ENCODE measurements at places on chromosomes 5 and 9. TPM values are rescaled to one million over a fixed set of nuclear protein-coding genes. Genes with fewer than 3 reads are reported as not detected.

DNA sequence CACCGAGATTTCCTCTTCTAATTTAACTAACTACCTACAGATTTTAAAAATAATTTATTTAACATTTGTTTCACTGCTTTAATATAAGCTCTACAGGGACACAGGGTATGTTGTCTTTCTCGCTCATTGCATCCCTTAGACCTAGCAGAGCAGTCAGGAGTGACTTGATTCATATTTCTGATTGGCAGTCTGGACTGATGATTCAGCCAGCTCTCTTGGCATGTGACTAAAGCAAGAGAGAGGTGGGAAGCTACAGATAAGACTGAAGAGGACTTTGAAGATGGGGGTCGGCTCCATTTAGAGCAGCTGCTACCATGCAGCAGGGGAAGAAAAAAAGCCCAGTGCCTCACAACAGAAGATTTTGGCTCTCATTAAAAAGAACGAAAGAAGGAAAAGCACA lies 173.4 kb upstream of the STK32A start:
- no peak for DNase-seq

DNA sequence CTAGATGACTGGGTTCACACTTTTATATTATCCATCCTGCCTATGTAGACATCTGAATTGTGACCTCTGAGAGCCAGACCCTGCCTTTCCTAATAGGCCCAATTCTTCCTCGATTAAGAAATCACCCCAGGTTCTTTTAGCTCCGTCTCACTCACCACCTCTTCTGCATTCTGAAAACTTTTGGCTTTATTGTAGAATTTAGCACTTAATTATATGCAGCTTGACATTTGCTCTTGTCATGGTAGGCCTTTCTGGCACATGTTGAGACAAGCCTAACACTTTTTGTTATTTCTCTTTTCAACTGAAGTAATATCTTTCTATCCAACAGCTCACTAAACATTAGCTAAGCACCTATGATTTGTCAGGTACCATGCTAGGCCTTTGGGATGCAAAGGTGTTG lies 163.3 kb downstream of the INSYN2B start:
- DNase-seq: no peak

DNA sequence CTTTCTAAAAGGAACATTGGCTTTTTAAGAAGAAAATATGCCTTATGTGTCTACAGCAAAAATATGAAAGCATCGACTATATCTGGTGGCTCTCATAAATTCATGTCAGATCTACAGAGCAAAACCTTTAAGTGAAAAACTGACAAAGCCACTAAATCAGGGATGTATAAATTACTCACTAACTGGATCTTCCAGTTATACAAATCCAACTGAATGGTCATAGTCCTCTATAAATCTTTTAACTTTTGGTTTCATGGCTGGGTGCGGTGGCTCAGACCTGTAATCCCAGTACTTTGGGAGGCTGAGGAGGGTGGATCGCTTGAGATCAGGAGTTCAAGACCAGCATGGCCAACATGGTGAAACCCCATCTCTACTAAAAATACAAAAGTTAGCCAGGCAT lies 29.2 kb upstream of the GZMA start:
- no peak for DNase-seq

CCNI2 gene
- total RNA-seq: not detected

- DNase-seq: no peak
Measured at GRCh38 chr5:103847060-103847459, 284.5 kb upstream of the NUDT12 start.

DNA sequence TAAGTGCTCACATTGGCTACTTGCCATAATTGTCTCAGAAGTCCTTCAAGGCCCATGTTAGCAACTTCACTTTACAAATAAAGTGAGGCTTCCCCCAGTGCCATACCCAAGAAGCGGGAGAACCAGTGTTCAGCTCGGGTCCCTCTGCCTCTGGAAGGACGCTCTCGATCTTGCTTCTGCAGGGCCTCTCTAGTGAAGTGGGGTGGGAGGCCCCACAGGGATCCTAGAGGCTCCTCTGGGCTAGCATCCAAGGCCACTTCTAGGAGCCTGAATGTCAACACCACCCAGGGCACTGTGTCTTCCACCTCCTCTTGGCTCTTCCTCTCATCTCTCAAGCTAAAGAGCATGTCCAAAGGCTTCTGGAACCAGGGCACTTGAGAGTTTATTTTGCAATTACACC lies 282.5 kb downstream of the GADD45G start:
- no peak for DNase-seq

- no peak for DNase-seq
Measured at GRCh38 chr9:124210697-124211096, 47.1 kb upstream of the NEK6 start.

- peak; percentile 61 for DNase-seq
Measured at GRCh38 chr5:119435436-119436132, 16.7 kb upstream of the HSD17B4 start.

DNA sequence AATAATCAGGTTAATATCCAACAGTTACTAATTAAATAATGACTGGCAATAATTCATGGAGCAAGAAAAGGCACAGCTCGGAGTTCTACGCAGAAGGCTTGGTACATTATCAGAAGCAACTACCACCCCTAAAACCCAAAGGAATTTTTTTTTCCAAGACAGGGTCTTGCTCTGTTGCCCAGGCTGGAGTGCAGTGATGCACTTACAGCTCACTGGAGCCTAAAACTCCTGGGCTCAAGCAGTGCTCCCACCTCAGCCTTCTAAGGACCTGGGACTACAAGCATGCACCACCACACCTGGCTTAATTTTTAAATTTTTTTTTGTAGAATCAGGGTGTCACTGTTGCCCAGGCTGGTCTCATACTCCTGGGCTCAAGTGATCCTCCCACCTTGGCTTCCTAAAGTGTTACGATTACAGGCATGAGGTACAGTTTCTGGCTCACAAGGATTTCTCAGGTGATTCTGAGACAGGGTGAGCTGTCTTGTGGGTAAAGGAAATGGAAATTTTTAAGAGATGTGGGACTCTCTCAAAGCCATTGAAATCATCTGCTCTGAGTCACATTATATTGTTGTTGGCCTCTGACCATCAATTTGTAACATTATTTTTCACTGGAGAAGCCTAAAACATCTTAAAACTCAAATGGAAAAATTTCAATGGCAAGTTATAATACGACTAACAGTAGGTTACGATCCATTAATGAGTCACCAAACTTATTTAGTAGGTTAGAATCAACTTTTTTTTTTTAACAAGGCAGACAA lies 19.7 kb upstream of the HSDL2 start:
- DNase-seq: no peak

FGF10 gene
- 0.75 TPM for total RNA-seq

DNA sequence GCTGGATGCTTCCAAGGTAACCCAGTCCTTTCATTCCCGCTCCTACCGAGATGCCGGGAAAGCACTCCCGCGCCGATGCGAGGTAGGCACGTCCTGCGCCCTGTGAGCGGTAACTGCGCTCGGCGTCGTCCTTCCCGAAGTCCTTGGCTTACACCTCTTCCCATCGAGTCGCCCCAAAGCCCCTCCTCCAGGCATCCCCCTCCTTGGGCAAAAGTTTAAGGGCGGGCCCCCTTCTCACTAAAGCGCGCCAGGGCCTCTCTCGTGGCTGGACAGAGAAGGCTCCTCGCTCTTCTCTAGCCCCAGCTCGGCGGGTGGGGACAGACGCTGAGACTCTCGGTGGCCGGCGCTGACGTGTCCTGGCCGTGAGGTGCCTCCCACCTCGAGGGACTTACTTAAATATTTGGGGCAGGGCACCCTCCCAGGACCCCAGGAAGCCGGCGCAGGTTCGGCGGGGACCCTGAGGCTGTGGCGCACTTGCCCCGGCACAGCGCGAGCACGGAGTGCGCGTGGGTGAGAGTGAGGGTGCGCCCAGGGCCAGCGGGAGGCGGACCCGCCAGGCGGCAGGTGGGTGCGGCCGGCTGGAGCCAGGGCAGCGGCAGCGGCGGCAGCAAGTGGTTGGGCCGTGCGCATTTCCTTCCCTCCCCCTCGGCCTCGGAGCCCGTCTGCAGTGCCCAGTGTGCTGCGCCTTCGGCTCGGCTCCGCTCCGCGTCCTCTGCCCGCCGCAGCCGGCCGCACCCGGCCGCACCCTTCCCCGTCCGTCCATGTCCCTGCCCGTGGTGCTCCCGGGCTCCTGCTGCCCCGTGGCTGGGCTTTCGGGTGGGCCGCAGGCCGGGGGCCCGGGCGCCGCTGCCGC lies at the start of gene ENTREP1:
TSS of gene ENTREP1 (plus strand) at position 667 of the 853 bp plus-strand sequence. CDS start at position 762, 95 bp downstream.
- no peak for DNase-seq

FYB1 gene
- 8.4 TPM for total RNA-seq

SHOC1 gene
- not detected for total RNA-seq

DNA sequence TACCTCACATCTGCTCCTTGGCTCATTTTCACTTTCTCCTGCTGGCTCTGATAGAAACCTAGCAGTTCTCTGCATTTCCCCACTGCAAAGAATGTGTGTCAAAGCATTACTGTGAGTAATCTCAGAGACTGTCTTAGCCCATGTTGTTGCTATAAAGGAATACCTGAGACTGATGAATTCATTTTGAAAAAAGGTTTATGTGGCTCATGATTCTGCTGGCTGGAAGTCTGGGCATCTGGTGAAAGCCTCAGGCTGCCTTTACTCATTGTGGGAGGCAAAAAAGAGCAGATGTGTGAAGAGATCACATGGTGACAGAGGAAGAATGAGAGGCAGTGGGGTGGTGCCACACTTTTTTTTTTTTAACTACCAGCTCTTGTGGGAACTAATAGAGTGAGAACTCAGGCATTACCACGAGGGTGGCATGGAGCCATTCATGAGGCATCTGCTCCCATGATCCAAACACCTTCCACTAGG lies 191.6 kb upstream of the CTNND2 start:
- no peak for DNase-seq

C5orf46 gene
- not detected for total RNA-seq

TERT gene
- not detected for total RNA-seq

STOM gene
- 173 TPM for total RNA-seq

DNA sequence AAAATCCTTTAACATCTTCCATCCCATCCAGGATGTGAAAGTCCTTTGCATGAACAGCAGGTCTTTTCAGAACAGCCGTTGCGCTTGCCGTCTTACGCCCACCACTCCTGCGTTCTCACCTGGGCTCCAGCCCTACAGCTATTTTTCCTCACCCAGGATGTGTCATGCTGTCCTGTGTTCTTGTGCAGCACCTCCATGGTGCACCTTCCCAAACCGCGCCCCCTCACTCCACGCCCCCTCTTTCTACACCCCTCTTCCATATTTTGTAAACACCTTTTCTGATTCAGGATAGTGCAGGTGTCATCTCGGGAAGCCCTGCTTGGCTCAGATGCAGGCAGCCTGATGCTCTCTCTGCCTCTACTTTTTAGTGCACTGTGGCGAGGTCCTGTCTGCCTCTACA lies 18.4 kb downstream of the CAMK4 start:
- DNase-seq: no peak

- DNase-seq: no peak
Measured at GRCh38 chr9:109297899-109298298, 23.0 kb downstream of the EPB41L4B start.

DNA sequence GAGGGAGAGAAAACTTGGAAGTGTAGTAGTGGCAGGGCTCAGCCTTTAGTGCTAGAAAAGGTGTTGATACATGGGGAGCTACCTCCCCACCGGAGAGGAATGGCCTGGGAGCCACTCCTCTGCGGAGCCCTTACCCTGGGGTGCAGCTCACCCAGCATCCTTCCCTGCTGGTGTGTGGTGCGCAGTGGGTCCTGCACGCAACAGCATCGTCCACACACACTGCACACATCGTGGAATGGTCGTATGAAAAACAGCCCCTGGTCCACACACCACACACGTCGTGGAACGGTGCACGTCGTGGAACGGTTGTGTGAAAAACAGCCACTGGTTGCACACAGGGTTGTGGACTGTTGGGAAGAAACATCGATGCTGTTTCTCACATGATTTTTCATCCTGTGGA lies 16.1 kb upstream of the AHRR start:
- DNase-seq: no peak

- DNase-seq: no peak
Measured at GRCh38 chr5:165349735-165350134, 1844.3 kb downstream of the MAT2B start.

GRCh38 chr5:28344836-28345433 lies 1306.5 kb upstream of the CDH9 start:
- DNase-seq: no peak

DNA sequence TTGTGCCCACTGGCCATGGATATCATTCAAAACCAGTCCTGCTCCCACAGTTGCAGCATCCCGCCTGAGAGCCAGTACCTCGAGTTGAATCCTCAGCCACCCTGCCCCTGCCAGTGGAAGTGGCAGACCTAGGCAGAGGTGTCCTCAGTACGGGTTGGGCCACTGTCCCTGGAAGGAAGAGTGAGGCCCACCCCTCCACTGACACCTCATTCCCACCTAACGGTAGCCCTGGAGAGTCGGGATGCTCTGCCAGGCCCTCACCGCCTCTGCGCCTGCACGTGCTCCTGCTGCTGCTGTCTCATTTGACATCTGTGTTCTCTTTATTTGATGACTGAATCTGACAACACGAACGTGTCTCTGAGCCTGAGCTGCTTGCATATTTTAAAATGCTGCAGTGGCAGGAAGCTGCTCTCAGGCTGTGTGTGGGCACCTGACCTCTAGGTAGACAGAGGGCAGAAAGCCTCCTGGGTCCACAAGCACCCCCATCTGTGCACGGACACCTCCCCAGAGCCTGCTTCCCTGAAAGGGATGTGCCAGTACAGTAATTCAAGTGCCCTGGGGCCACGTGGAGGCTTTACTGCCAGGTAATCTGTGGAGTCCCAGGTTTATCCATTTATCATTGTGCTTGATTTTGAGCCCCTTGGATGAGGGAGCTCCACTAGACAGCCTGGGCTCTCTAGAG lies 194.7 kb downstream of the CACNA1B start:
- DNase-seq: peak; percentile 34

DNA sequence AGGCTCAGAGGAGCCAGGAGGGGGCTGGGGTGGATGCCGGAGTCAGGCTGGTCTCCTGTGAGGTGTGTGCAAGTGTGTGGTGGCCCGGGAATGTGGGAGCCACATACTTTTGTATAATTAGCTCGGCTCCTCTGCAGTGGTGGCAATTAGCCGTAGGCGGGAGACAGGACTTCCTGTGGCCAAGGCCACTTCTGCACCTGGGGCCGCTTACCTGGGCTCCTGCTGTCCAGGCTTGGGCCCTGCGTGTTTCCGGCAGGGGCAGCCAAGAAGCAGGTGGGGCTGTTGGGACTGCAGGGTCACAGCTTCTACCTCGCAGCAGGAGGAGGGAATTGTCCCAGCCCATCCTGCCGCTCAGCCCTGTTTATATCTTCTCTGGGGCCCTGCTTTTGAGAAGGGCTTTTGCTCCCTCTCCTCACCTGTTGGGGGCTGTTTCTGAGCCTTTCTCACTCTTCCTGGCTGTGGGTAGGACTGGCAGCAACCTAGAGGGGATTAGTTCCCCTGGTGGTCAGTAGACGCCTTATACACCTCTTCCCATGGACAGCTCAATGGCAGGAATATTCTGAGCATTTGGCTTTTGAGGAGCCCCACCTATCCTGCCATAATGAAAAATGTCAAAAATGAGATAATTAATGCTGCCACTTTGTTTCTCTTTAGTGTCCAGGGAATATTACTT lies 145.4 kb upstream of the PITX1 start:
- DNase-seq: peak; percentile 18
